ENCODE measurements at places on chromosomes 11 and 22.

- DNase-seq, result no peak
Observed at GRCh38 chr11:46319074-46319453, 28.2 kb upstream of the DGKZ start.

DNA sequence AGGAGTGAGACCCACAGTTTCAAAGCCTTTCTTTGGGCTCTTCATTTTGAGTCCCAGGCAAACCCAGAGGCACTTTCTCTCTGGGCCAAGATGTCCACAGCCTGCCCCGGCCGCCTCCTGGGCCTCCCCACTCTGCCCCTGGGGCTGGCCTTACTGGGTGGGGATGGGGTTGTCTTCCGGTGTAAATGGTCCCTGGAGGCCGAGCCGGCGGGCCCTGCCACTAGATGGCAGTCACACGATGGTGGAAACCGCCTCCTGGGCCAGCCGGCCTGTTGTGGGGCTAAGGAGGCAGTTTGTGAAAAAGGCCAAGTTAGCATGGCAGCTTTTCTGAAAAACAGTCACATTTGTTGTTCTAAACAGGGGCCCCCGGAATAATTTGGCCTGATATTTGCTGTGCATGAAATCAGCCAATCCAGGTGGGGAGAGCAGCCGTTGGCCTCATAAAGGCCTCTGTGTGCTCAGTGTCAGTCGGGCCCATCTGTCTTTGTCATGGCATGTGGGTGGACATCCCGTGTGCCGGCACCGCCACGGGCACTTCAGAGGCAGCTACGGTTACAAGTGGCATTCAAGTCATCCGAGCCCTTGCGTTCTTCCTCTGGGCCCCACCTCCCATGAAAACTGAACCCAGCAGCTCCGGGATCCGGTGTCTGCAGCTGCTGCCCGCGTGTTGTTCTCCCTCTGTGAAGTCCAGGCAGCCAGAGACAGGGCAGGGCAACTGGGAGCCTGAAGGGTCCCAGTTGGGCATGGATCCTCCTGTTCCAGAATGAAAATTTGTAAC, 6.5 kb downstream of the MRPL23 start:
- no peak for DNase-seq

DNA sequence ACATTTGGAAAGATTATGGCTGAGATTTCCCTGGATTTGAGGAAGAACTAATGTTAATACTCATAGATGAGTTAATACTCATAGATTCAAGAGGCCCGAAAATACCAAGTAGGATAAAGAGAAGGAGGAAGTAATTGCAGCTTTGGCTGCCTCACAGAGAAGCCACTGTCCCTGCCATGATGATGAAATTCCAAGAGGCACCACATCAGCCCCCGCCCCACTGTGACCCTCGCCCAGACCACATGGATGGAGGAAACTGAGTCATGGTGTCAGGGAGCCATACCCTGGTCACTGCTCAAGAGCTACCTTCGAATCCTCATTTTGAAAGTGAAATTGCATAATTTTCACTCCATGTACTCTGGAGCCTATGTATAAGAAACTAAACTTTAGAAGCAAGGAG, 92.9 kb upstream of the SLC22A12 start:
- no peak for DNase-seq

GRCh38 chr22:27198518-27199035, 541.2 kb downstream of the MIAT start:
- no peak for DNase-seq

- DNase-seq, result no peak
Observed at GRCh38 chr11:118897721-118898310, 14.1 kb downstream of the CXCR5 start.

Measured in skin of body (tissue), 3 donors.